Mesothelial cell of epicardium (in vitro differentiated cells): ENCODE measurements at places on chromosomes 4 and X.

- DNase-seq = no peak
These were observed 124.4 kb downstream of the RELL1 start for GRCh38 chr4:37561803-37562207.

GRCh38 chr4:60737858-60738257 is 462.3 kb upstream of the ADGRL3 start:
- no peak for DNase-seq

DNA sequence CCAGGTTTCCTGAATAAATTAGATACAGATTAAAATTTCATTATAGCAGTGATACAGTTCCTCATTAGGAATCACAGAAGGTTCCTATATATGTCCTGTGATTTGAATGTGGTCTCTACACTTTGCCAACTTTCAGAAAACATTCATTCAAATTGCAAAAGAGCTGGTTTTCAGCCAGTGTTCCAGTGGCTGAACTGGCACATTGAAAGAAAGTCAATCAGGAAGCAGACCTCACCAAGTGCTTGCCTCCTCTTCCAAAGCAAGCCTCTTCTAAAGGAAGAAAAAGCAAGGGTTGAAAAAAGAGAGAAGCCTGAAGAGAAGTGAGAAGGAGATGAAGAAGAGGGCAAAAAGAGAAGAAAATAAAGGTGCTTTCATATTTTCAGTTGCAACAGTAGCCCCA is 12.7 kb downstream of the KLHL34 start:
- no peak for DNase-seq

- DNase-seq = no peak
These were observed 8.2 kb downstream of the TNIP3 start for GRCh38 chr4:121155893-121156292.

- no peak for DNase-seq
These were observed 170.0 kb downstream of the SMIM20 start for GRCh38 chr4:26083987-26084386.

DNA sequence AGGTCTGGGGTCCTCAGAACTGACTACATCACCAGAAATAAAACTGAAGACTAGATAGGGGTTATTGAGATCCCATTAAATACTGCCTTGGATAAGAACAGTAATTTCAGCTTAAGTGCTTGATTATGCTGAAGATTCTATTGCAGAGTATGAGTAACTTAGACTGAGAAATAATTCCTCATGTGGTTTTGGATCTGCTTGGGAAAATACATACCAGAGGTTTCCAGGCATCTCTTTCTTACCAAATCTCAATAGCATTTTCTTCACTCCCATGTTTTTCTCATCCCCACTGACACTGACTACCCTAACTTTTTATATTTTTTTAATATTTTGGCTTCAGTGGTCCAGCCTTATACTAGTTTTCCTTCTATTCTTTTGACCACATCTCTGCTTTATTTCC is 92.0 kb upstream of the TEX13D start:
- no peak for DNase-seq

DNA sequence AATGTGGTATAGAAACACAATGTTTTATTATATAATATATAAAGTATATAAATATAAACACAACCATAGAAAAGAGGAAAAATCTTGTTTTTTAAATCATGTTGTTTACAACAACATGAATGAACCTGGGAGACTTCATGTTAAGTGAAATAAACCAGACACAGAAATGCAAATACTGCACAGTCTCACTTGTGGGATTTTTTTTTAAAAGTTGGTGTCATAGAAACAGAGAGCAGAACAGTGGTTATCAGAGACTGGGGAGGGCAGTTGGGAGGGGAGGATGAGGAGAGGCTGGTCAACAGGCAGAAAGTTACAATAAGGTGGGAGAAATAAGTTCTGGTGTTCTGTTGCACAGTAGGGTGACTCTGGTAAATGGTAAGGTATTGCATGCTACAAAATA is 57.1 kb downstream of the FREM3 start:
- DNase-seq = no peak

- DNase-seq = no peak
These were observed 199.9 kb upstream of the MAGEB2 start for GRCh38 chrX:30015440-30015839.

DNA sequence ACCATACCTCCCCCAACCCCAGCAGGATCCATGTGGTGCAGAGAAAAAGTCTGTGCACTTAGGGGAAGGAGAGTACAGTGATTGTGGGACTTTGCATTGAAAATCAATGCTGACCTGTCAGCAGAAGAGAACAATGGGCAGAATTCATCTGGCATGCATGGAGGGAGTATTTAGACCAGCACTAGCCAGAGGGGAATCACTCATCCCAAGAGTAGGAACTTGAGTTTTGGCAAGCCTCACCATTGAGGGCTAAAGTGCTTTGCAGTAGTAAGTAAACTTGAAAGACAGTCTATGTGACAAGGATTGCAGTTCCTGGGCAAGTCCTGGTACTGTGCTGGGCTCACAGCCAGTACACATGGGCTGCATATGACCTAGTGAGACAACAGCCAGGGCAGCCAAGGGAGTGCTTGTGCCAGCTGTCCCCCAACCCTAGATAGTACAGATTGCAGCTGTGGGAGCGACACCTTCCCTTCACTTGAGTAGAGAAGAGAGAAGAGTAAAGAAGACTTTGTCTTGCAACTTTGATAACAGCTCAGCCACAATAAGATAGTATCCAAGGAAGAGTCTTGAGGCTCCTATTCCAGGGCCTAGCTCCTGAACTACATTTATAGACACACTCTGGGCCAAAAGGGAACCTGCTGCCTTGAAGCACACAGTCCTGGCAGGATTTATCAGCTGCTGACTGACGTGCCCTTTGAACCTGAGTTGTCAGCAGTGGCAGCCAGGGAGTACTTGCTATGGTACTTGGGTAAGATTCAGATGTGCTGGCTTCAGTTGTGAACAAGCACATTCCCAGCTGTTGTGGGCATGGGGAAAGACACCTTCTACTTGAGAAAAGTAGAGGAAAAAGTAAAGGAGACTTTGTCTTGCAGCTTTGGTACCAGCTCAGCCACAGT is 48.7 kb downstream of the HDX start:
- DNase-seq = no peak

DNA sequence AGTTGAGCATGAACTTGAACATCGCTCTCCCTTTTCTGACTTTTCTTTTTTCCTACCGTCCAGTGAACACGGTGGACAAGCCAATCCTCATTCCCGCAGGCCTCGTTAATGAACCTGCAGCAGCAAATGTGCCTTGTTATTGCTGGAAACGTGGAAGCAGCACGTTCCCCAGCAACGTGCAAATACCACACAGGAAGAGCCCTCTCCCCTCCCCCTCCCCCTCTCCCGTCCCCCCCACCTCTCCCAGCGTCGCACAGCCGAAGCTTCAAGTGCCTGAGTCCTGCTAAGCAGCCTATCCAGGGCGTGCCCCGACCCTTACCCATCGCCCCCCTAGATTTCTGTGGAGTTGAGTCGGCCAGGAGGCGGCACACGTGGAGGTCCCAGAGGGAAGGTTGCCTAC is 219.9 kb downstream of the BCOR start:
- no peak for DNase-seq

GRCh38 chr4:186149872-186150271 is 41.5 kb upstream of the CYP4V2 start:
- peak; percentile 60 for DNase-seq

GRCh38 chrX:150569155-150569477 is 695 bp downstream of the MTM1 start:
- no peak for DNase-seq

DNA sequence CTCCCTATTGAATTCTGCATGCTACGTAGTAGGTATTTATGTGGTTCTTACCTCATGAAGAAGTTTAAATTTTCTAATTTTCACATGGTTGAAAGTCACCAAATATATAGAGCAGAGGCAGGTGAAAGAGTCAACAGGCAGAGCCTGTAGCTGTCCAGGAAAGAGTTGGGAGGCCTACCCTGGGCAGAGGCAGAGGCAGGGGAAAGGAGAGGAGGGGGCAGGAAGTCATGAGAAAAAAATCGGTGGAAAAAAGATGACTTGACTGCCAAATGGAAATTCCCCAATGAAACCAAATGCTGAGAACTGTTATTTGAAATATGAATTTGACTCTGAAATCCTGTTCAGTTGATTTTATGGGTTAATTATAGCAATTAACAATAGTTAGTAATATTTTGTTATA is 23.1 kb upstream of the GPR34 start:
- no peak for DNase-seq

DNA sequence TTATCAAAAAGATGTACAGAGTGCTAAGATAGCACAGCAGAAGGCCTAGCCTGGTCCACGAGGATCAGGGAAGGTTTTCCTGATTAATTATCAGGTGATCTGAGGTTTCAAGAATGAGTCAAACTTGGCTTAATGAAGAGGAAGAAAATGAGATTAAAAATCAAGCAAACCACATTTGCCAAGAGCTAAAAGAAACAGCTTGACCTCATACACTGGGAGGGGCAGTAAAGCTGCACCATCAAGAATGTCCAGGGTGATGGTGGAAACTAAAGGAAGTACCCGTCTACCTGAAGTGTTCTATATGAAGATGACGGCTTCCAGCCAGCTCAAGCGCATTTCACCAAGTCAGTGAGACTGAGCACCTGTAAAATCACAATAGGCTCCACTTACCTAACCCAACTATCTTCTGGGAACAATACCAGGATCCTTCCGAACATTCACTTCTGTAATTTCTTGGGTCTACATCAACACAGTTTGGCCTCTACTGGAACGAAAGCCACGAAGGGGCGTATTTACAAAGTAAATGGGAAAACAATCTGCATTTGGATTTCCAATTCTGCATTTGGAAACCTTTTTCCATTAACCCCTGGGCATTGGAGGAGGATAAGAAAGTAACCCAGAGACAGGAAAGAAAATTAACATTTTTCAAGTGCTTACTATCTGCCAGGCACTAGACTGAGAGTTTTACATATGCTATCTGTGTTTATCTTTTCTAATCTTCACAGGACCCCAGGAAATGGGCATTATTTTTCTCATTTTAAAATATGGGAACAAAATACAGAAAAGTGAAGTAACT is 114.0 kb upstream of the DCLK2 start:
- no peak for DNase-seq

GRCh38 chr4:71262161-71262560 is 76.7 kb upstream of the SLC4A4 start:
- DNase-seq = no peak
